8988T (cell line): ENCODE measurements at places on chromosomes 2 and 18.
A peak's percentile ranks its signal among the peaks of the same experiment; 100 is the strongest.

GRCh38 chr18:56873441-56874140 lies 222.4 kb downstream of the WDR7 start:
- DNase-seq, result no peak

DNA sequence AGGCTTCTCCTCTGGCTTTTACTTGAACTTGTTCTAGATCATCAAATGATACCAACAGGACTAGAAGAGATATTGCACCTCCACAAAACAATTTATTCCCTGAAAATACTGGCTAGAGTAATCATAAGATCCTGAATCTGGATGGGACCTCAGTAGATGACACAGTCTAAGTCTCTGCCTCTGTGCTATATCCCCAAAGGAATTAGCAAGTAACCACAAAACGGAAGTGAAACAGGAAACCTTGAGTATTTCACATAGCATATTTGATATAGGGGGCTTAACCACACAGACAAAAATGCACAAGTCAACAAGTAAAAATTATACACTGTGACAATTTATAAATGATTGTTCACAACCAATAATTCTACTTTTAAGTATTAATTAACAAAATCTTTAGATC lies 456.9 kb upstream of the TNP1 start:
- DNase-seq, result no peak

GRCh38 chr2:207501802-207502576 lies 27.8 kb upstream of the CREB1 start:
- no peak for DNase-seq

GRCh38 chr2:172829229-172829628 lies 93.6 kb downstream of the RAPGEF4 start:
- DNase-seq, result peak; percentile 45
